ENCODE measurements at places on chromosomes 4 and X. TPM values are rescaled to one million over a fixed set of nuclear protein-coding genes. Genes with fewer than 3 reads are reported as not detected.

GRCh38 chr4:1193206-1194009 lies 21.0 kb upstream of the SPON2 start:
- H3K4me1 ChIP-seq, result peaks cover 28% of the 10 kb centered on the region
- no peak overlapping the region for H3K4me3 ChIP-seq
- H3K36me3 ChIP-seq, result no peaks in the 10 kb centered on the region
- H3K27me3 ChIP-seq, result no peaks in the 10 kb centered on the region
- peak overlapping the region; percentile 84 for H3K27ac ChIP-seq

Gene TMEM164
- total RNA-seq, result 49.5 TPM

DNA sequence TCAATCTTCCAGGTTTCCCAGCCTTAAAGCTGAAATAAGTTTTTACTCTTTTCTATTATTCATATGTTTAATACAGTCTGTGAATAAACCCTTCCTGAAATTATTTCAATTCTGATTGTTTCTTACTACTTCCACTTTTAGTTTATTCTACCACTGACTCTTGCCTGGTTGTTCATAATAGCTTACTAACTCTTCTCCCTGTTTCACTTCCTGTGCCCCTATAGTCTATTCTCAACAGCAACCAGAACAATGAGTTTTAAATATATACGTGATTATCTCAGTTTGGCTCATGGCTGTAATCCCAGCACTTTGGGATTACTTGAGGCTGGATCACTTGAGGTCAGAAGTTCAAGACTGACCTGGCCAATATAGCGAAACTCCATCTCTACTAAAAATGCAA lies 408.0 kb upstream of the SPOCK3 start:
- H3K27me3 ChIP-seq, result no peaks in the 10 kb centered on the region

DNA sequence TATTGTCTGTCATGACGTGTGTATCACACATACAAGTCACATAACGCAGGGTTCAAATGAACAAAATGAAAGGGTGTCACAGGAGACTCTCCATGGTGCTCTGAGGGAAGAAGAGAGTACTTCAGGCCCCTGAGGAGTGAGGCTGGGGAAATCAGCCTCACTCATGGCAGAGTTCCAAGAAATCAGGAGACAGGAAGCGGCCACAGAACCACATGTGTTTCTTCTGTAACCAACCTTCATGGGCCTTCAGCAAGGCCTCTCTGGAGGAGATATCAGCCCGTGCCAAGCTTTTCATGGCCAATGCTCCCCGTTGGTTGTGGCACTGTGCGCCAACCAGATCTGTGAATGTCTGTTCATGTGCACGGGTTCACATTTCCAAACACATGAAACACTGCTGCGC lies 76.0 kb downstream of the NAT8L start:
- no peaks in the 10 kb centered on the region for H3K36me3 ChIP-seq
- H3K4me3 ChIP-seq, result no peak overlapping the region
- no peak overlapping the region for H3K27ac ChIP-seq
- no peaks in the 10 kb centered on the region for H3K4me1 ChIP-seq
- H3K27me3 ChIP-seq, result no peaks in the 10 kb centered on the region

Gene RASGEF1B
- 3.4 TPM for total RNA-seq

GRCh38 chr4:83267121-83267829 lies 17.3 kb downstream of the COQ2 start:
- no peak for DNase-seq
- H3K36me3 ChIP-seq, result peaks cover 95% of the 10 kb centered on the region
- no peaks in the 10 kb centered on the region for H3K4me1 ChIP-seq
- H3K27ac ChIP-seq, result no peak overlapping the region
- H3K27me3 ChIP-seq, result no peaks in the 10 kb centered on the region

GRCh38 chr4:95073646-95074045 lies 315.9 kb downstream of the BMPR1B start:
- no peak overlapping the region for H3K27ac ChIP-seq
- no peaks in the 10 kb centered on the region for H3K27me3 ChIP-seq
- no peak overlapping the region for H3K4me3 ChIP-seq
- no peaks in the 10 kb centered on the region for H3K4me1 ChIP-seq
- DNase-seq, result no peak

GRCh38 chr4:128803783-128804182 lies 5.7 kb upstream of the JADE1 start:
- no peak overlapping the region for H3K27ac ChIP-seq
- no peaks in the 10 kb centered on the region for H3K36me3 ChIP-seq
- H3K4me1 ChIP-seq, result no peaks in the 10 kb centered on the region
- DNase-seq, result no peak

DNA sequence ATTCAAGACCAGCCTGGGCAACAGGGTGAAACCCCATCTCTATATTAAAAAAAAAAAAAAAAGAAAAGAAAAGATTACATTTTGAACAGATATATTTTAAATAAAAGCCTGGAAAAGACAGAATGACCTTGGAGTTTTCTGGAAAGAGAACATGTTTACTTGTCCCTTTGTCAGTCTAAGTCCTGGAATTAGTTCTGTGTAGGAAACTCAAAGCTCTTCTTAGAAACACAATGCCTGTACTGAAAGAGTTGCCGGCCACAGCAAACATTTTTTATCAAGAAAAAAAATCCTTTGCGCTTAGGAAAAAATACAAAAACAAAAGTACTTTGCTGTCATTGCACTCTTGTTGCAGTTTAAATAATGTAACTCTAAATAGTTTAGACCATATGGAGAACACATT lies 59.6 kb downstream of the SMIM31 start:
- H3K4me1 ChIP-seq, result no peaks in the 10 kb centered on the region
- DNase-seq, result no peak
- H3K27me3 ChIP-seq, result no peaks in the 10 kb centered on the region
- H3K27ac ChIP-seq, result no peak overlapping the region

GRCh38 chr4:90990284-90990683 lies 863.1 kb downstream of the CCSER1 start:
- H3K4me1 ChIP-seq, result no peaks in the 10 kb centered on the region
- H3K27ac ChIP-seq, result no peak overlapping the region
- H3K36me3 ChIP-seq, result no peaks in the 10 kb centered on the region

GRCh38 chr4:159367781-159368080 lies 264.9 kb downstream of the RAPGEF2 start:
- peaks cover 33% of the 10 kb centered on the region for H3K4me1 ChIP-seq
- peak overlapping the region; percentile 67 for H3K27ac ChIP-seq
- no peak overlapping the region for H3K4me3 ChIP-seq

DNA sequence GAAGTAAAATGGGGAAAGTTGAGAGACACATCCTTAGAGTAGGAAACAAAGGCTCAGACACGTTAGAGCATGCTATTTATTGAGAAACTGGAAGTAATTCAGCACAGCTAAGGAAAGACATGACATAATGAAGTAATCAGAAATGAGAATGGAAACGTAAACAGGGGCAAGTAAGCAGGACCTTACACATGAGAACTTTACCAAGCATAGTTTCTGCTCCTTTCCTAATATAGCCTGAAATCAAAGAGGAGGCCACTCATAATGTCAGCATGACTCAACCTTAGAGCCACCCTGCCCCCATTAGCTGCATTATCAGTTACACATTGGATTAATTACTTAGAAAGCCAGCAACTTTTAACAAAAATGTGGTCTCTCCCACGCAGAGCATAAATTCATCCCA lies 558.3 kb upstream of the GRIA3 start:
- no peaks in the 10 kb centered on the region for H3K4me1 ChIP-seq

DNA sequence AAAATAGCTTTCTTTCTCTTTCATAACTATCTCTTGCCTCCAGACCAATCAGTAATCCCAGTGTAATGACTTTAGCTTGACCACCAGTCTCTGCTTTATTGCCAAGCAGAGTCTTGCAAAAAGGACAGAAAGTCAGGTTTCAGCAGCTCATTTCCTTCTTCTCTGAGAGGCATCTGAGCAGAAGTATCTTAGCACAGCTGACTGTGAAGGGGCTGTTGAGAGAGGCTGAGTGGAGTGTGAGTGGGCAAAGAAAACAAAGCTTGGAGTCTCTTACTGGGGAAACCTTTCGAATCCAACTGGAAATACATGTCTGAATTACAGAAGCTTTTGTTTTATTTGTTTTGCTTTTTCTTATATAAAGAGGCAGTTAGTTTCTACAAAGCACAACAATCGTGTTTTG lies 170.3 kb upstream of the IGFBP7 start:
- H3K27me3 ChIP-seq, result peaks cover 5% of the 10 kb centered on the region
- no peaks in the 10 kb centered on the region for H3K36me3 ChIP-seq
- H3K4me3 ChIP-seq, result no peak overlapping the region
- no peaks in the 10 kb centered on the region for H3K4me1 ChIP-seq
- DNase-seq, result no peak
- no peak overlapping the region for H3K27ac ChIP-seq

GRCh38 chrX:23802431-23802830 lies 19.5 kb downstream of the SAT1 start:
- peaks cover 24% of the 10 kb centered on the region for H3K4me1 ChIP-seq
- no peak for DNase-seq
- H3K27ac ChIP-seq, result peak overlapping the region; percentile 73
- H3K27me3 ChIP-seq, result no peaks in the 10 kb centered on the region
- no peaks in the 10 kb centered on the region for H3K36me3 ChIP-seq
- H3K4me3 ChIP-seq, result no peak overlapping the region

DNA sequence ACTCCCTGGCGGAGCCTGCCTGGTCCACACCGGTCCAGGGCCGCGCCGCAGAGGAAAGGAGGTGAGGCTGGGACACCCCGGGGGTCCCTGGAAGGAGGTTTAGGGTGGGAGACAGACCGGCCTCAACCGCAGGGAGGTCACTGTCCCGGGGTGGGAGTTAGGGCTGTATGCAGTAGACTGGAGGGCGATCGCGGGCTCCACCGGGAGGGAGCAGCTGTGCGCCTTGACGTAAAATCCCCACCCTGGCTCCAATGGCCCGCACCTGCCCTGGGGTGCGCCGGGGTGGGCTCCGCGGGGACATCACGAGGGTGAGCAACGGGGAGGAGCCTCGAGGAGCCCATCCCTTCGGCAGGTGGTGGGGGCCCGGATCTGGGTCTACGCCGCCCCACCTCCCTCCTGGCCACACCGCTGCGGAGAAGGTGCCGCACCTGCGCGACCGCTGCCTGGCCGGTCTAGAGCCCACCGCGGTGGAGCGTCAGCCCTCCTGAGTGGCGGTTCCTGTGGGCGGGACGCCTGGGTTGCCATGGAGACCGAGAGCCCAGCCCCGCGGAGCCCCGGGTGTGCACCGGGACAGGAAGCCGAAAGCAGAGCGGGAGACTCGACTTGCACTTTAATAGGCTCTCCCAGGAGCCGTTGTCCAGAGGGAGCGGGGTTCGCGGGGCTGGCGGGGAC lies 105.1 kb downstream of the ADRA2C start:
- no peaks in the 10 kb centered on the region for H3K36me3 ChIP-seq
- no peaks in the 10 kb centered on the region for H3K4me1 ChIP-seq
- H3K4me3 ChIP-seq, result no peak overlapping the region

- no peak for DNase-seq
- H3K27me3 ChIP-seq, result no peaks in the 10 kb centered on the region
- H3K36me3 ChIP-seq, result peaks cover under 1% of the 10 kb centered on the region
- no peak overlapping the region for H3K27ac ChIP-seq
Measured at GRCh38 chr4:42416017-42416416, 18.7 kb downstream of the SHISA3 start.

DNA sequence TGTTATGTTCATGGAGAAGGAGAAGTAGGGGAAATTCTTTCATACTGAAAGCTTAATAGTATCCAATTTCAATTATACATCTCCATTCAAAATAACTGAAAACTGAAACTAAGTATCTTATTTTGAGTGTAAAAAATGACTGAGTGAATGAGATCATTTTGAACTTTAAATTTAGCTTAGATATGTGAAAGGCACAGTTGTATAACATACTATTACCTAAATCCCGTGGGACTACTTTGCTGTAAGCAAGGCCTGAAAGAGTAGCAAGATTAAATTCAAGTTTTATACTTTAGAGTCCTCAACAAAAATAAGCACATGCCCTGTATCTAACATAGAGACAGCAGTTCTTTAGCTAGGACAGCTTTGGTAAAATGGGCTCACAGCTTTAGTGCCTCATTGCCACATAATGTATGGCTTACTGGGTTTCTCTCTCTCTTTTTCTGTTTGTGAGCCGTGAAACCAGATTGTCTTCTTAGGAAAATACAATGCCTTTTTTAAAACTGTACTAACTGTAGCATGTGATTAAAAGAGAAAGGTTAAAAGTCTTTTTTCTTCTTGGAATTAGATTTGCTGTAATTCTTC lies 43.2 kb downstream of the GSTCD start:
- H3K27me3 ChIP-seq, result no peaks in the 10 kb centered on the region
- no peak overlapping the region for H3K4me3 ChIP-seq
- no peaks in the 10 kb centered on the region for H3K4me1 ChIP-seq
- H3K27ac ChIP-seq, result no peak overlapping the region
- DNase-seq, result no peak

- no peak for DNase-seq
- no peak overlapping the region for H3K27ac ChIP-seq
- no peaks in the 10 kb centered on the region for H3K4me1 ChIP-seq
- H3K4me3 ChIP-seq, result no peak overlapping the region
Measured at GRCh38 chrX:106932492-106932923, 12.3 kb downstream of the CLDN2 start.

DNA sequence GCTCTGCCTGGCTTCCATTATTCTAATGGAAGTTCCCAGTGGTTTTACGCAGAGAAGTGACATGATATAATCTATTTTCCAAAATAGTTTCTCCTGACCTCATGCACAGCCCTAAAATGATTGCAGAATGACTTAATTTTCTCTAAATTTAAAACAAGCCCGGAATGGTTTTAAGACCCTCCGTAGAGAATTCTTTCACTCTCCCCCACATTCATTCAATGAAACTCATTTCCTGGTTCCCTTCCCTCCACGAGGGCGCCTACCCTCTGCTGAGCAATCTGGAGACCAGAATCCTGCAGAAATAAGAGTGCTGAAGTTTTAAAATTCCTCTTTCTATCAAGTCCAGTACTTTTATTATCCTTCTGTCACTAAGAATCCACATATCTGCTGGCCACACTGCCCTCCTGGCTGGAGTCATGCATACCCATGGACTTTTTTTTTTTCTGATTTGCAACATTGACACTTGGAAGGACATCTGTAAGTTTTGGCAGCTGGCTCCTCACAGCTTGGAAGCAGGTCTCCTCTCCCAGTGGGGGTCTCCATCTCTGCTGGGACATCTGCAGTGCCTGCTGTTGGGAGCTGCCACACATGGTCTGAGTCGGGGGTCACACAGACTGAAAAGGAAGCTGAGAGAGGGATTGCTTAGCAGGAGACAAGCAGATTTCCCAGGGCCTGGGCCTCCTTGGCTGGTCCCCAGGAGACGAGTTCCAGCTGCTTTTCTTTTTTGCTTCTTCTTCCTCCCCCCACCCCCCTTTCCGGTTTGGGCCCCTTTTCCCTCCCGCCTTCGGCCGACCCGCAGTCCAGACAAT lies 86.1 kb downstream of the SOWAHB start:
- no peaks in the 10 kb centered on the region for H3K27me3 ChIP-seq
- H3K4me1 ChIP-seq, result no peaks in the 10 kb centered on the region
- peak; percentile 68 for DNase-seq
- no peak overlapping the region for H3K4me3 ChIP-seq

GRCh38 chr4:116599859-116600258 lies 485.5 kb downstream of the TRAM1L1 start:
- H3K4me3 ChIP-seq, result no peak overlapping the region
- H3K4me1 ChIP-seq, result no peaks in the 10 kb centered on the region
- no peaks in the 10 kb centered on the region for H3K27me3 ChIP-seq
- no peaks in the 10 kb centered on the region for H3K36me3 ChIP-seq
- no peak for DNase-seq
- H3K27ac ChIP-seq, result no peak overlapping the region

Gene C4orf50
- total RNA-seq, result not detected

Gene SLC16A2
- 7.3 TPM for total RNA-seq

- peaks cover 5% of the 10 kb centered on the region for H3K4me1 ChIP-seq
- peaks cover 48% of the 10 kb centered on the region for H3K27me3 ChIP-seq
- H3K36me3 ChIP-seq, result no peaks in the 10 kb centered on the region
- H3K4me3 ChIP-seq, result no peak overlapping the region
- H3K27ac ChIP-seq, result no peak overlapping the region
Measured at GRCh38 chr4:74366367-74366911, 1.5 kb downstream of the EREG start.

GRCh38 chr4:143021384-143021783 lies 163.3 kb upstream of the USP38 start:
- DNase-seq, result no peak
- no peak overlapping the region for H3K27ac ChIP-seq
- peaks cover 8% of the 10 kb centered on the region for H3K4me1 ChIP-seq
- H3K4me3 ChIP-seq, result no peak overlapping the region
- no peaks in the 10 kb centered on the region for H3K36me3 ChIP-seq

Gene CYP2U1
- total RNA-seq, result 6.3 TPM

Gene YY2
- total RNA-seq, result 0.95 TPM
